ENCODE measurements at places on chromosomes 2 and 18.

- H3K27ac ChIP-seq: no peak overlapping the region
- H3K4me3 ChIP-seq: no peak overlapping the region
- DNase-seq: no peak
- H3K36me3 ChIP-seq: peaks cover 34% of the 10 kb centered on the region
- no peaks in the 10 kb centered on the region for H3K27me3 ChIP-seq
Measured at GRCh38 chr2:3476321-3476984, 42.9 kb downstream of the ADI1 start.

DNA sequence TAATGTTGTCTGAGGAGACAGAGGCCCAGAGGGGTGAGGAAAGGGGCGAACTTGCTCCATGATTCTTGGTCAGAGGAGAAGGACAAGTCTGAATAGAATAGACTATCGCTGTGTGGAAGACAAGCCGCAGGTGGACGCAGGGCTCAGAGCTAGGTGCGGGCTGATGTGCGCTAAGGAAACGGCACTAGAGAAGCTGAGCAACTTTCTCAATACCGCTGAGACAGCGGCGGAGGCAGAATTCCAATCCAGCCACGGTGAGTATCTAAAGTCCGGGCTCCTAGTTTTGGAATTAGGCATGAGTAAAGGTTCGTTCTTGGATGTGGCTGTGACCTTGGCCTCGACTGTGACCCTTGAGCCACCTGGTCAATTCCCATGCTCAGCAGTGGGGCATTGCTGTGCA, 47.8 kb downstream of the CAPN13 start:
- H3K4me1 ChIP-seq: no peaks in the 10 kb centered on the region
- no peak for DNase-seq
- no peak overlapping the region for H3K27ac ChIP-seq
- H3K36me3 ChIP-seq: no peaks in the 10 kb centered on the region
- H3K4me3 ChIP-seq: no peak overlapping the region
- H3K27me3 ChIP-seq: peaks cover 8% of the 10 kb centered on the region

- no peak for DNase-seq
- no peak overlapping the region for H3K4me3 ChIP-seq
- H3K4me1 ChIP-seq: no peaks in the 10 kb centered on the region
- no peaks in the 10 kb centered on the region for H3K36me3 ChIP-seq
- no peak overlapping the region for H3K27ac ChIP-seq
Measured at GRCh38 chr2:1256632-1257324, 156.5 kb upstream of the TPO start.

- no peak overlapping the region for H3K4me3 ChIP-seq
- no peak overlapping the region for H3K27ac ChIP-seq
- H3K36me3 ChIP-seq: no peaks in the 10 kb centered on the region
- H3K27me3 ChIP-seq: no peaks in the 10 kb centered on the region
Measured at GRCh38 chr2:53545604-53546003, 222.0 kb upstream of the CHAC2 start.

- H3K27me3 ChIP-seq: no peaks in the 10 kb centered on the region
- DNase-seq: no peak
- no peaks in the 10 kb centered on the region for H3K4me1 ChIP-seq
- H3K36me3 ChIP-seq: no peaks in the 10 kb centered on the region
- H3K27ac ChIP-seq: no peak overlapping the region
Measured at GRCh38 chr2:100627330-100628300, 64.8 kb downstream of the PDCL3 start.

DNA sequence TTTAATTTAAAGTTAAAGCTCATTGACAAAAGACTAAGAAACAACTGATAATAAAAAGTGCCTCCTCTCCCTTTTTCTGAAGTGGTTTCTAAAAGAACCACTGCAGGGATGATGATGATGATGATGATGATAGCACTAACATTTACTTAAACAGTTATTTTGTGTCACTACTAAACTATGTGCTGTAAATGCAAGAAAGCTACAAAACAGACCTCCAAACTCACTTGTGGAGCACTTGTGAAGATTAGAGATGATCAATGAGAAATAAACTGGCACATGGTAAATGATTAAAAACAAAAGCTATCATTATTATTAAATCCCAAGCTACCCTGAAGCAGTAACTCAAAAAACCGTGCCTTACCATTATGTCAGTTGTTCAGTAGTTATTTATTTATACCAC, 88.7 kb downstream of the SLC8A1 start:
- no peak overlapping the region for H3K27ac ChIP-seq
- no peaks in the 10 kb centered on the region for H3K27me3 ChIP-seq
- DNase-seq: no peak
- H3K36me3 ChIP-seq: no peaks in the 10 kb centered on the region

DNA sequence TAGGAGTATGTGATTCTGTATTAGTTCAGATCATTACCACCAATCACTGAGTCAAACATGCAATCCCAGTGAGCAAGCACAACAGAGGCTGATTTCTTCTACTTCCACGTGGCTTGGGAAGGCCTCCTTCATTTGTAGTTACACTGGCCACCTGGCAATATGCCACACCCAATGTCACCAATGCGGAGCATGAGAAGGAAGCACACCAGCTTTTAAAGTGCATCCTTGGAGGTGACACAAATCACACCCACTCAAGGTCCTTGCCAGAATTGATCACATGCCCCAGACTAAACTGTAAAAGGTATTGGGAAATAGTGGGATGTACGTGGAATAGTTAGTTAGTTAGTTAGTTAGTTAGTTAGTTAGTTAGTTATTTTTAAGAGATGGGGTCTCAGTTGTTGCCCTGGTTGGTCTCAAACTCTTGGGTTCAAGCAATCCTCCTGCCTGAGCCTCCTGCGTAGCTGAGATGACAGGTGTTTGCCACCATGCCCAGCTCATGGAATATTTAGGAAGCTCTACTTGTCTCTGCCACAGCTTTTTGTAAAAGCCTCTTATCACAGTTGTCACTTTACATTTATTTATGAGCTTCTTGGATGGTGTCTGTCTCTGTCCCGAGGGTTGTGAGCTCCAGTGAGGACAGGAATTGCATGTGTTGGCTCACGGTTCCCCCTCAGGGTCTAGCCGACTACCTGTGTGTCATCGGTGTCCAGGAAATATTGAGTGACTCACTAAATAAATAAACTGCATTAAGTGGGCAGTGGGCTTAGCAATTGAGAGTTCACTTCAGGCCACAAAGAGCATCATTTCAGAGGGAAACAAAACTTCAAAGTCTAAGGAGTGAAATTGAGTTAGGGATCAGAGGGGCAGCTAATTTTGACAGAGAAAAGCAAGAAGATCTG, 28.1 kb upstream of the CAB39 start:
- no peak overlapping the region for H3K4me3 ChIP-seq
- peaks cover 6% of the 10 kb centered on the region for H3K27me3 ChIP-seq
- H3K36me3 ChIP-seq: no peaks in the 10 kb centered on the region
- DNase-seq: no peak

DNA sequence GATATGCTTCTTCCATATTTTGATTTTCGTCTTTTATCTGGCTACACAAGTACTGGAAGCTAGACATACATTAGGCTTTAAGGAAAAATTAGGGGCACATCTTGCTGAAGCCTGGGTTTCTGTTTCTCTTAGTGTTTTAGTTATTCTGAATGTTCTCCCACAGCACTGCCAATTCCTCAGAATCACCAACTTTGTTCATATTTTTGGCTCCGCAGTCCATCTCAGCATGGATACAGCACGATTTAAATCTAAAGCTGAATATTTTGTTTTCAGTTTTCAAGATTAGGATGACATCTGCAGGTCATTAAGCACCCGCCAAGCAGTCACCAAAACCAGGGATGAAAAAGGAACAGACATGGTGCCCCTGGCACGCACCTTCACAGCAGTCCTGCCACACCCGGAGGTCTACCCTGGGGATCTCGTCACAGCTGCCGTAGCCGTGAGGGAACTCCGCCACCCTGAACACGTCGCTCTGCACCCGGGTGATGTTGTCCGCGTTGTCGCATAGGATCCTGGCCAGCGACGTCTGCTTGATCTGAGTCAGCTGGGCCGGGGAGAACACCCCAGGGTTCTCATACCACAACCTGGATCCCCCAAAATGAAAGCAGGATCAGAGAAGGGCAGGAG, 101.2 kb downstream of the PXDN start:
- H3K27ac ChIP-seq: no peak overlapping the region
- DNase-seq: no peak
- no peaks in the 10 kb centered on the region for H3K27me3 ChIP-seq
- H3K36me3 ChIP-seq: no peaks in the 10 kb centered on the region

GRCh38 chr2:8629402-8629801, 52.5 kb upstream of the ID2 start:
- no peak for DNase-seq
- H3K27me3 ChIP-seq: no peaks in the 10 kb centered on the region
- H3K27ac ChIP-seq: no peak overlapping the region
- H3K4me1 ChIP-seq: peaks cover 8% of the 10 kb centered on the region

GRCh38 chr2:24702800-24703199, 90.4 kb downstream of the PTRHD1 start:
- no peak overlapping the region for H3K4me3 ChIP-seq
- DNase-seq: no peak
- no peaks in the 10 kb centered on the region for H3K27me3 ChIP-seq
- peaks cover 1% of the 10 kb centered on the region for H3K4me1 ChIP-seq
- peaks cover 4% of the 10 kb centered on the region for H3K36me3 ChIP-seq
- H3K27ac ChIP-seq: peak overlapping the region; percentile 55

- peaks cover 63% of the 10 kb centered on the region for H3K36me3 ChIP-seq
- peak overlapping the region; percentile 12 for H3K4me3 ChIP-seq
- H3K27me3 ChIP-seq: no peaks in the 10 kb centered on the region
- DNase-seq: peak; percentile 7
Measured at GRCh38 chr2:8202132-8202531, 479.7 kb upstream of the ID2 start.

GRCh38 chr2:197358931-197359330, 48.4 kb upstream of the ANKRD44 start:
- H3K4me1 ChIP-seq: no peaks in the 10 kb centered on the region
- H3K27me3 ChIP-seq: peaks cover 2% of the 10 kb centered on the region
- H3K27ac ChIP-seq: no peak overlapping the region

GRCh38 chr2:67825476-67825875, 237.3 kb downstream of the C1D start:
- peaks cover 24% of the 10 kb centered on the region for H3K4me1 ChIP-seq
- DNase-seq: no peak
- peak overlapping the region; percentile 81 for H3K27ac ChIP-seq

DNA sequence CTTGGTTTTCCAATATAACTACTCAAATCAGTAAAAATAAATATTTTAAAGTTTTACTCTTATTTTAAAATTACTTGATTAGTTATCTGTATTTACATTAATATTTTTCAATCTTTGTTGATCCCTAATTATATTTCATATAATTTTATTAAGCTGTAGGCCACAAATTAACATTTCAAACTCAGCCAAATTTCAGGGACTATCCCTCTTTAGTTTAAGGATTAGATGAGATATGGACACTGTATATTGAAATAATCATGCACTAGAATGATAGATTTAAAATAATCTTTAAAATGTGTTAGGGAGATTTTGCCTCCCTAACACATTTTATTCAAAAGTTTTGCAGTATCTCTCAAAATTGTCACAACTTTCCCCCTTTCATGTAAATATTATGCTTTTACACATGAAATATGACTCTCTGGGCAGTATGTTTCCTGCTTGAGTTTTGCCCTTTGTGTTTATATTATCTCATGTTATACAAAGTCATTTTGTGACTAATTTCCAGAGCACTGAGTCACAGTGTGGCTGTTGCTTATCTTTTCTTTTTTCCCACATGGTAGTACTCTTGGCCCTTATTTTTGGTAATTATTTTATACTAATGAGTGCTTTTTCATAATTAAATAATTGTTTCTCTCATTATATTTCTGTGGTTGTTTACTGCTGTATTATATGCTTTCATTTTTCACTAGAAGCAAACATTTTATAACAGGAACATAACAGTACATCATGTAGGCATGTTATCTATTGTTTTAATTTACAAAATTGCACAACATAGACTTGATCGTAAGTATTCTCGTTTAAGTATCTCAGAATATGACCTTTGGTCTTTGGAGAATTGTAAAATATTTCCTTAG, 1.2 kb downstream of the TFPI start:
- no peaks in the 10 kb centered on the region for H3K4me1 ChIP-seq
- H3K36me3 ChIP-seq: no peaks in the 10 kb centered on the region
- no peak overlapping the region for H3K27ac ChIP-seq
- no peaks in the 10 kb centered on the region for H3K27me3 ChIP-seq

DNA sequence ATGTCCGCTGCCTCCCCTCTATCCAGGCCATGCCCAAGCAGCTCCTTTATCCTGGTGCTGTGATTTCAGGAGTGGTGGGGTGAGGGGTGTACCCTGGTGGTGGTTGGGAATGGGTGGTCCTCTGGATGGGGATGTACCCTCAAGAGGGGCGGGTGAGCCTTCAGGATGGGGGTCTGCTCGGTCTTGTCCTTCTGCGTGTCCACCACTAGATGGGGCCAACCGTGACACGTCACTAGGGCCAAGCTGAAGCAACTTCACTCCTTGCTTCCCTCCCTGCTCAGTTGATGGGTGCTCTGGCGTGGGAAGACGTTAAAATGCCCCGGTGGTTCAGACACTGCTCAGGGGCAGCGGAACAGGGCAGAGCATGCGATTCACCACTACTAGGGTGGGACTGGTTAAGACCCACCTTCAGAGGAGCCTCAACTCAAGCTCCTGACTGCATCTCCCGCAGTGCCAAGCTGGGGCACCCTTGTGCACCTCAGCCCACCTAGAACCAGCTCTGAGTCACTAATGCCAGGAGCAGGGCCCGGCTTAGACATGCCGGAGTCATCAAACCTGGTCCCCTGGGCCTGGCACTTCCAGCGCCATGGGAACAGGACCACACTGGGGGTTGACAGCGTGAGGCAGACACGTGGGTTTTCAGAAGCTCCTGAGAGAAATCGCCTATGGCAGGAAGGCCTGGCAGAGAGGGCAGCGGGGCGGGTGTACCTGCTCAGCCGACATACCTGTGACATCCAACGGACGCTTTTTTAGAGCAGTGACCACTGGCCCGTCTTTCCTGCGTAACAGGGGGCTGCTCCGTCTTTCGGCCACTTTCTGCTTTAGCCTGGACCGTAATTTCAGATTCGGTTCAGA, 256.7 kb downstream of the HDAC4 start:
- DNase-seq: no peak
- H3K27me3 ChIP-seq: peaks cover 6% of the 10 kb centered on the region
- peaks cover 11% of the 10 kb centered on the region for H3K4me1 ChIP-seq
- peaks cover 54% of the 10 kb centered on the region for H3K36me3 ChIP-seq
- H3K27ac ChIP-seq: no peak overlapping the region
- no peak overlapping the region for H3K4me3 ChIP-seq

DNA sequence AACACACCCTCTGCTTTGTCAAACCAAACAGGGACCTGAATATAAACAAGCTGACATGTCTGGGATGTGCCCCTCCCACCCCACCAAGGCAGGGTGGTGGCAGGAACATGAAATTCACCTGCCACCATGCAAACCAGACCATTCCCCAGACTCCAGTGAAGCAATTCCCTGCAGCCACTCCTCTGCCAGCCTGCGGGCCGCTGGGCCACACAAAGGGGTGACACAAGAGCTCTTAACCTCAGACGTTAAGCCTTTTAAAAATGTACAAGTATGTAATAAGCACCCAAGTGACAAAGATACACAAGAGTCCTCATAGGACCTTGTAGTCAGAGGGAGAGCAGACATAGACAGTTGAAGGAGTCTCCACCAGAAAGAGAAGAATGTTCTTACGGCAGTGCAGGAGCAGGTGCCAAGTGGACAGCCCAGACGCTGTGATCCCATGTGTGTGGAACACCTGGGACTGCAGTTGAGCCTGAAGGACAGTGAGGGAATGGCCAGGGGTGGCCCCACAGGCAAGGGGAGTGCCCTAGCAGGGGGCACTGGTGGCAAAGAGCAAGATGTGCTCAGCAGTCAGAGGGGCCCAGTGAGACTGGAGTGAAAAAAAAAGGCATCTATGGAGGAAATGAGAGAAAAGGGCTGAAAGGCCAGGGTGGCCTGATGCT, 36.9 kb downstream of the CRACDL start:
- H3K4me1 ChIP-seq: no peaks in the 10 kb centered on the region
- DNase-seq: no peak

All from immature natural killer cell (primary cell).